Left lung (tissue), 14 donors: ENCODE measurements at places on chromosomes 1 and 21. TPM values are rescaled to one million over a fixed set of nuclear protein-coding genes. Genes with fewer than 3 reads are reported as not detected.

Gene CLEC20A
- 0.13 TPM for polyA plus RNA-seq

Gene KCNJ15
- polyA plus RNA-seq: 68.4 TPM

Gene LCE3D
- not detected for polyA plus RNA-seq

Gene SHISAL2A
- 0.50 TPM for polyA plus RNA-seq

- DNase-seq: no peak
Measured at GRCh38 chr1:89309828-89310227, 37.2 kb upstream of the GBP5 start.
